SJCRH30 (cell line): ENCODE measurements at places on chromosomes 3 and 15. TPM values are rescaled to one million over a fixed set of nuclear protein-coding genes. Genes with fewer than 3 reads are reported as not detected.
A peak's percentile ranks its signal among the peaks of the same experiment; 100 is the strongest.

DNA sequence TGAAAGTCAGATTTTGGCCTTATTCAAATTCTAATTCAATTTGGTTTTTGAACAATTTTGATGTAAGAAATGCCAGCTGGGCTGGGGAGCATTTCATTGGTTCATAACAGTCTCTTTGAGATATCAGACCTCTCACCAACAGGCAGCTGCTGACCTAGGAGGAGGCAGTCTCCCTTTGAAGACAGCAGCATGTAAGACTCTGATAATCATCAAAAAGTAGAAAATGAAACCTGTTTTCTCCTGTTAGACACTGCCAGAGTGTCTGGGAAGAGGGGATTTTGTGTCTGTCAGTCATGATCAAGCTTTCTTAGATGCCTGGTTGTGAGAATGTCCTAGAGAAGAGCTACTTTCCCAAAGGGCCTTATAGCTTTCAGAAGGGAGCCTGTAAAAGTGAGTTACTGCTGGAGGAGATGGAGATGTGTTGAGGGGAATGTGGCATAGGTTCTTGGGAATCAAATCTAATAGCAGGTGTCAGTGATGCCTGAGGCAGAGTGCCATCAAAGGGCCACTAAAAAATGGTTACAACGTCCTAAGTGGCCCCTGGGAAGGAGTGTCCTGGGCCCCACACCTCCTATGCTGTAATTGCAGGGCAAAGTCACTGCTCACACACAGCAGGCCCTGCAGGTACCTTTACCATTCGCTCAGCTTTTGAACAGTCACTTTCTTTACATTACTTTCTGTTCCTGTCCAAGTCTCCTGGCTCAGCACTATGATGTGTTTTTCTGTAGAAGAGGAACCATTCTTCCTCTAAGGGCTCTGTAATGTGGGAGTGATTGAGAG is 43.1 kb downstream of the FSTL1 start:
- no peaks in the 10 kb centered on the region for H3K4me1 ChIP-seq
- H3K27ac ChIP-seq = no peak overlapping the region
- H3K4me3 ChIP-seq = no peak overlapping the region
- H3K36me3 ChIP-seq = peaks cover 67% of the 10 kb centered on the region
- H3K27me3 ChIP-seq = no peaks in the 10 kb centered on the region
- no peak for DNase-seq

DNA sequence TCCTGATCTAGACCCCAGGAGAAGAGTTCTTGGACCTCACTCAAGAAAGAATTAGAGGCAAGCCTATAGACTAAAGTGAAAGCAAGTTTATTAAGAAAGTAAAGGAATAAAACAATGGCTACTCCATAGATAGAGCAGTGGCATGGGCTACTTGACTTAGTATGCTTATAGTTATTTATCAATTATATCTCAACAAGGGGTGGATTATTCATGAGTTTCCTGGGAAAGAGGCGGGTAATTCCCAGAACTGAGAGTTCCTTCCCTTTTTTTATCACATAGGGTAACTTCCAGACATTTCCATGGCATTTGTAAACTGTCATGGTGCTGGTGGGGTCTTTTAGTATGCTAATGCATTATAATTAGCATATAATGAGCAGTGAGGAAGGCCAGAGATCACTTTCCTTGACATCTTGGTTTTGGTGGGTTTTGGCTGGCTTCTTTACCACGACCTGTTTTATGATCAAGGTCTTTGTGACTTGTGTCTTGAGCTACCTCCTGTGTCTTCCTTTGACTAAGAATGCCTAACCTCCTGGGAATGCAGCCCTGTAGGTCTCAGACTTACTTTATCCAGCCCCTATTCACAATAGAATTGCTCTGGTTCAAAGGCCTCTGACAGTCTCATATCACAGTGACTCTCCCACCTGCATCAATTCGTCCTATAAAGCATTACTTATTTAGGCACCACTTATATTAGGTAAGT is 35.3 kb upstream of the PLSCR2 start:
- H3K27me3 ChIP-seq = no peaks in the 10 kb centered on the region
- no peak overlapping the region for H3K4me3 ChIP-seq
- H3K27ac ChIP-seq = no peak overlapping the region

GRCh38 chr15:52217186-52217585 is 26.0 kb upstream of the GNB5 start:
- no peak overlapping the region for H3K27ac ChIP-seq
- H3K27me3 ChIP-seq = no peaks in the 10 kb centered on the region
- H3K4me1 ChIP-seq = peaks cover 9% of the 10 kb centered on the region; the same call in 1 of the 2 replicates
- DNase-seq = no peak
- H3K36me3 ChIP-seq = no peaks in the 10 kb centered on the region
- H3K4me3 ChIP-seq = no peak overlapping the region

DNA sequence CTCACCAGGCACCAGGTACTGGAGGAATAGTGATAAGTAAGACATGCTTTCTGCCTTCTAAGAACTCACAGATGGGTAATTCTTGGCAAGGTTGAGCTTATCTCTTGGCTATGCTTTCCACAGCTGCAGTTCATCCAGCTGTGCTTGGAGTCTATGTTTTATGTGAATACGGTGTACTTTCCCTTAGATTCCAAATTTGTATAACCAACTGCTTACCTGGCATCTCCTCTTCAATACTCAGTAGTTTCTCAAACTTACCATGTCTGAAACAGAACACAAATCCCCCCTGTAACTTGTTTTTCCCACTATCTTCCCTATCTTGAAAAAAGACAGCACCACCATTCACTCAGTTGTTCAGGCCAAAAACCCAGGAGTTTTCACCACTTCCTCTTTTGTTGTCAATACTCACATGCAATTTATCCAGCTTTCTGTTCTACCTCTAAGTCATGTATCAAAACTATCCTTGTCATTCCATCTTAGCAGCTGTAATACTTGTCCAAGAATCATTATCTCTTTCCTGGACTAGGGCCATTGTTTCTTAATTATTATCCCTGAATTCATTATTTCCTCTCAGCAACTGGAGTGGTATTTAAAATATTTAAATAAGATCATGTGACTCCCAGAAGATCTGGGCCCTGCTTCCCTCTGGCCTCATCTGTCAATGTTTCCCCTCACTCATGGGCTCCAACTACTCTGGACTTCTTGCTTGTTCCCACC is 32.6 kb downstream of the COL6A5 start:
- no peaks in the 10 kb centered on the region for H3K36me3 ChIP-seq
- no peak for DNase-seq
- H3K4me1 ChIP-seq = no peaks in the 10 kb centered on the region
- no peaks in the 10 kb centered on the region for H3K27me3 ChIP-seq

GRCh38 chr3:126418661-126419131 is 24.0 kb downstream of the CFAP100 start:
- no peak overlapping the region for H3K4me3 ChIP-seq
- no peaks in the 10 kb centered on the region for H3K27me3 ChIP-seq
- no peak overlapping the region for H3K27ac ChIP-seq

- no peaks in the 10 kb centered on the region for H3K36me3 ChIP-seq
- H3K4me3 ChIP-seq = no peak overlapping the region
- peaks cover 62% of the 10 kb centered on the region for H3K4me1 ChIP-seq
- no peak for DNase-seq
- no peaks in the 10 kb centered on the region for H3K27me3 ChIP-seq
Observed at GRCh38 chr15:71337197-71337845, 222.1 kb downstream of the THSD4 start.

DNA sequence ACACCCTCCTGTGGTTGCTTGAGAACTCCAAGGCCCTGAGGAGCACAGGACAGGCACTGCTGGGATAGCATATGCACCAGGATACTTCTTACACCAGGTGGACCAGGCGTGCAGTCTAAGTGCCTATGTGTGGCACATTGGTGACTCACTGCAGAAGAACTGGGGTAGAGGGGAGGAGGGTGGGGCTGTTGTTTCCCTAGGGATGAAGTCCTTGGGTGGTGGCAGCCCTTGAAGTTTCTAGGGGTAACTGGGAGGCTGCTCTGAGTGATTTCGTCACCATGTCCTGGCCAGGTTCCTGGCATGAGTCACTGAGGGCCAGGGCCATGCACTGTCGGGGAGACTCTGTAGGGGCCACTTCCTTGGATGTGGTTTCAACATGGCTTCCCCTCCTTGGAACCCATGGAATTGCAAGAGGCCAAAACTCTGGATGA is 15.9 kb downstream of the MYZAP start:
- no peak overlapping the region for H3K4me3 ChIP-seq
- H3K36me3 ChIP-seq = no peaks in the 10 kb centered on the region
- no peak overlapping the region for H3K27ac ChIP-seq
- no peak for DNase-seq

GRCh38 chr3:86733257-86733656 is 257.7 kb downstream of the VGLL3 start:
- no peak for DNase-seq
- no peak overlapping the region for H3K27ac ChIP-seq
- no peaks in the 10 kb centered on the region for H3K27me3 ChIP-seq
- H3K36me3 ChIP-seq = no peaks in the 10 kb centered on the region
- H3K4me1 ChIP-seq = no peaks in the 10 kb centered on the region
- no peak overlapping the region for H3K4me3 ChIP-seq

- H3K4me3 ChIP-seq = no peak overlapping the region
- no peak overlapping the region for H3K27ac ChIP-seq
- H3K27me3 ChIP-seq = no peaks in the 10 kb centered on the region
- H3K4me1 ChIP-seq = no peaks in the 10 kb centered on the region; the same call in 1 of the 2 replicates
- peaks cover 91% of the 10 kb centered on the region for H3K36me3 ChIP-seq
- no peak for DNase-seq
Observed at GRCh38 chr3:100745617-100746016, 36.3 kb downstream of the TFG start.

- no peaks in the 10 kb centered on the region for H3K4me1 ChIP-seq
- no peaks in the 10 kb centered on the region for H3K27me3 ChIP-seq
- no peak overlapping the region for H3K27ac ChIP-seq
- no peak for DNase-seq
- H3K4me3 ChIP-seq = no peak overlapping the region
Observed at GRCh38 chr3:44411031-44411645, 66.3 kb downstream of the ZNF445 start.

DNA sequence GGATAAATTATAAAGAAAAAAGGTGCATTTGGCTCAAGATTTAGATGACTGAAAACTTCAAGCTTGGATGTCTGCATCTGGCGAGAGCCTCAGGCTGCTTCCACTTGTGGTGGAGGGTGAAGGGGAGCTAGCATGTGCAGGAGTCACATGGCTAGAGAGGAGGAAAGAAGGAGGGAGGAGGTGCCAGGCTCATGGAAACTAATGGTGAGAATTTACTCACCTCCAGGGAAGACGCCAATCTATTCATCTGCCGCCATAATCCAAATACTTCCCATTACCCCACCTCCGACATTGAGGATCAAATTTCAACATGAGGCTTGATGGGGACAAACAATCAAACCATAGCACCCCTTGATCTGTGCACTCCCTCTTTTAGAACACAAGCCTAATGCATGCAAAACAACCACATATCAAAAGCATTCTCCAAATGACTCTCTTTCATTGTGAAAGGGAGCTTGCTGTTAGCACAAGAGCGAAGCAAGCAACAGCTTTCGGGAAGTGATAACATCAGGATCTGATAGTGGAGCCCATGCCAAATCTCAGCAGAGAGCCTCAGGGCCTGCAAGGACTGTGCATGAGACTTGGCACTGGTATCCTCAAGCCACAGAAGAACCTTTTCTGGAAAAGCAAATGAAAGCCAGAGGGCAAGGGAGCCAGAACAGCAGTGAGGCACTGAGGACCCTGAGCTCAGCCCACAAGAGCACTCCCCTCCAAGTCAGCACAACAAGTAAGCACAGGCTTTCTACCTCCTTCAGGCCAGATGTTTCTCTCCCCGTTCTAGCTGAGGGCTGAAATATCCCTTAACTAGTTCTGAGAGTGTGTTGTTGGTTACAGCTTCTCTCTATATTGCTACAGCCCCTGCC is 50.2 kb upstream of the THBS1 start:
- no peak overlapping the region for H3K27ac ChIP-seq
- no peaks in the 10 kb centered on the region; the same call in 1 of the 2 replicates for H3K27me3 ChIP-seq
- DNase-seq = no peak
- H3K4me1 ChIP-seq = no peaks in the 10 kb centered on the region

- H3K4me3 ChIP-seq = no peak overlapping the region
- H3K4me1 ChIP-seq = no peaks in the 10 kb centered on the region
- no peaks in the 10 kb centered on the region for H3K27me3 ChIP-seq
- no peaks in the 10 kb centered on the region for H3K36me3 ChIP-seq
Observed at GRCh38 chr3:158925828-158926494, 124.1 kb downstream of the MFSD1 start.

- no peak for DNase-seq
- no peak overlapping the region for H3K4me3 ChIP-seq
- H3K36me3 ChIP-seq = no peaks in the 10 kb centered on the region
- H3K27me3 ChIP-seq = no peaks in the 10 kb centered on the region
Observed at GRCh38 chr15:23440596-23440995, 6.4 kb downstream of the GOLGA6L2 start.

DNA sequence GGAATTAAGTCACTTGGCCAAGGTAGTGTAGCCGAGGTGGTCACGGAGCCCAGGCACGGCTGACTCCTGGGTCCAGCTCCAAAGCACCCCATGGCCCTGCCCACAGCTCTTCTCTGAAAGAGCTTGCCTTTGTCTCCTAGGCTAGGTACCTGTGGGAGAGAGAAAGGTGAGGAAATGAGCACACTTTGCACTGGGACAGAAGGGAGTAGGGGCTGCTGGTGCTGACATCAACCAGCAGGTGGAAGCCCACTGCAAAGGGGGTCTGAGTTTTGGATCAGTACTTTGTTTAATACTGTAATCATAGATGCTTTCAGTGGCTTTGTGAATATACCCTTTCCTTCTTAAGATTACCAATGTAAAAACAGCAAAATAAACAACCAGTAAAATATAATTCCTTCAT is 128.3 kb upstream of the EIF1B start:
- H3K4me1 ChIP-seq = no peaks in the 10 kb centered on the region
- no peak overlapping the region for H3K27ac ChIP-seq
- no peaks in the 10 kb centered on the region for H3K36me3 ChIP-seq
- H3K27me3 ChIP-seq = no peaks in the 10 kb centered on the region
- no peak overlapping the region for H3K4me3 ChIP-seq

- H3K4me1 ChIP-seq = no peaks in the 10 kb centered on the region
- H3K27ac ChIP-seq = no peak overlapping the region
- H3K36me3 ChIP-seq = no peaks in the 10 kb centered on the region
Observed at GRCh38 chr3:115385774-115386730, 237.3 kb upstream of the GAP43 start.

DNA sequence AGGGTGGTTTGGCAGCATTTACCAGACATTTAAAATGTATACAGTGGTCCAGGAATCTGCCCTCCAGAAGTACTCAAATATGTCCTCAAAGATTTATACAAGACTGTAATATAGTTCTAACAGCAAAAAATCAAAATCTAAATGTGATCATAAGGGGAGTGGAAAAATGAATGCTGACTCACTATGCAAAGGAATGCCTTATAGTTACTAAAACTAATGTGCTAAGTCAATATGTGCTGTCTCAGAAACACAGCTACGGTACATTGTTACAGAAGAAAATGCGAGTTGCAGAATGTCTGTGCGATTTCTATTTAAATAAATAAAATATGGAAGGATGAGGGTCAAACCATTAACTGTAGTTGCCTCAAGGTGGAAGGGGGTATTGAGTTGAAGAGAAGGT is 230.1 kb upstream of the UBE2E1 start:
- no peaks in the 10 kb centered on the region for H3K4me1 ChIP-seq
- no peak for DNase-seq
- no peak overlapping the region for H3K27ac ChIP-seq
- no peaks in the 10 kb centered on the region; the same call in 1 of the 2 replicates for H3K36me3 ChIP-seq

GRCh38 chr3:161851941-161852566 is 355.4 kb downstream of the OTOL1 start:
- no peaks in the 10 kb centered on the region for H3K4me1 ChIP-seq
- H3K27me3 ChIP-seq = no peaks in the 10 kb centered on the region
- peak; percentile 77 for DNase-seq
- H3K27ac ChIP-seq = no peak overlapping the region

The TGM4 gene
- not detected in 2 replicates for total RNA-seq

The SLMAP gene
- total RNA-seq = 27.1 and 27.8 TPM in 2 replicates

The TEX55 gene
- 0.10 and 0.13 TPM in 2 replicates for total RNA-seq

The GOLGA6A gene
- not detected in 2 replicates for total RNA-seq

The CDHR4 gene
- not detected in 2 replicates for total RNA-seq

The CD200 gene
- total RNA-seq = not detected in 2 replicates
